ENCODE measurements at places on chromosomes 16 and 17.

DNA sequence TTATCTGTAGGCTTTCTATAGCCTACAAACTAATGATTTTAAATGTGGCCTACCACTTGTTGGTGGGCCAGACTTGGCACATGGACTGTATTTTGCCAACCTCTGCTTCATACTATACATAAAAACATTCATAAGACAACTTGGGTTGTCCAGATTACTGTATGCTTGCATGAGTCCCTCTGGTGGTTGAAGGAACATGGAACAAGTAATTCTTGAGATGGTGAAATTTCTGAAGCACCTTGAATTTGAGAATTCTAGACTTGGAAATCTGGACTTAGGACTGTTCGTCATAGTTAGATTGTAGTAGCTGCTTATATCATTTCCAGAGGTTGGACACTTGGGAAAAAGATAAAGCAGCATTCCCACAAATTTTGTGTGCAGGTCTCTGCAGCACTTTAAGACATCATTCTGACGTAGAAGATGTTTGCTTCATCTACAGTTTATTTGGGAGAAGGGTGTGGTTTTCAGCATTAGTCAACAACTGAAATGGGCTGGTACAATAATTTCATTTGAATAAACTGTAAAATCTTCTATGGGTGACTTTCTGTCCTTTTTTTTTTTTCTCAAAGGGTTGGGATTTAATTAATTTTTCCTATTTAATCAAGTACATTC is 31.2 kb downstream of the NFATC3 start:
- DNase-seq: no peak

GRCh38 chr16:1426734-1427471 is 4.0 kb upstream of the PERCC1 start:
- no peak for DNase-seq

- no peak for DNase-seq
These were observed 26.5 kb downstream of the GNPTG start for GRCh38 chr16:1378087-1378803.

GRCh38 chr17:58595194-58595792 is 80.9 kb upstream of the MTMR4 start:
- DNase-seq: no peak

DNA sequence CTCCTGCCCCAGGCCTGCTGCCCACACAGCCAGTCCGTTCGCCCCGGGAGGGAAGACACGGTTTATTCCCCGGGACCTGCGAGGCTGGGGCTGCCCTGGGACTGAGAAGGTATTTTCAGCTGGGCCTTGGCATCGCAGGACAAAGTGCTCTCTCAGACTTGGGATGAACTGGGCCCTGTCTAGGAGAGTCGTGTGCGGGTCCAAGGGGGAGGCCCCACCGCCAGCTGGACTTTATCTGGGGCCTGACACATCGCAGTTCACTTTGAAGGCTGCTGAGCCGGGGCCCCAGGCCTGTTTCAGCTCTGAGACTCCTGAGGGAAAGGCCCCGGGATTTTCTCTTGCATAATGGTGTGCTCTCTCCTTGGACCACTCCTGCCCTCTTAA is 6.8 kb downstream of the CRISPLD2 start:
- DNase-seq: no peak

- DNase-seq: no peak
These were observed 4.6 kb downstream of the PYCR1 start for GRCh38 chr17:81932333-81932983.

DNA sequence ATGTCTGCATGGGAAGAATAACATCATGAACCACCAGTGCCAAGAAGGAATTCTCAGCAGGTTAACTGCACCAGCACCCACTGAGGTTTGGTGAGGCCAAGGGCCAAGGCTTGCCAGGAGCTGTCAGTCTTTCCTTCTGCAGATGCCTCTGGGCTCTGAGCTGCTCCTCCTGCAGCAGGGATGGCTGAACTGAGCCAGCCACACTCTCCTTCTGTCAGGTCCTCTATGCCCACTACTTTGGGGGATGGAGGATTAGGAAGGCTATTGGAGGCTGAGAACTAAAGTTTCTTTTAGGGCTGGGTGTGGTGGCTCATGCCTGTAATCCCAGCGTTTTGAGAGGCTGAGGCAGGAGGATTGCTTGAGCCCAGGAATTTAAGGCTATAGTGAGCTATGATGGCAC is 71.6 kb downstream of the PLXDC1 start:
- no peak for DNase-seq

DNA sequence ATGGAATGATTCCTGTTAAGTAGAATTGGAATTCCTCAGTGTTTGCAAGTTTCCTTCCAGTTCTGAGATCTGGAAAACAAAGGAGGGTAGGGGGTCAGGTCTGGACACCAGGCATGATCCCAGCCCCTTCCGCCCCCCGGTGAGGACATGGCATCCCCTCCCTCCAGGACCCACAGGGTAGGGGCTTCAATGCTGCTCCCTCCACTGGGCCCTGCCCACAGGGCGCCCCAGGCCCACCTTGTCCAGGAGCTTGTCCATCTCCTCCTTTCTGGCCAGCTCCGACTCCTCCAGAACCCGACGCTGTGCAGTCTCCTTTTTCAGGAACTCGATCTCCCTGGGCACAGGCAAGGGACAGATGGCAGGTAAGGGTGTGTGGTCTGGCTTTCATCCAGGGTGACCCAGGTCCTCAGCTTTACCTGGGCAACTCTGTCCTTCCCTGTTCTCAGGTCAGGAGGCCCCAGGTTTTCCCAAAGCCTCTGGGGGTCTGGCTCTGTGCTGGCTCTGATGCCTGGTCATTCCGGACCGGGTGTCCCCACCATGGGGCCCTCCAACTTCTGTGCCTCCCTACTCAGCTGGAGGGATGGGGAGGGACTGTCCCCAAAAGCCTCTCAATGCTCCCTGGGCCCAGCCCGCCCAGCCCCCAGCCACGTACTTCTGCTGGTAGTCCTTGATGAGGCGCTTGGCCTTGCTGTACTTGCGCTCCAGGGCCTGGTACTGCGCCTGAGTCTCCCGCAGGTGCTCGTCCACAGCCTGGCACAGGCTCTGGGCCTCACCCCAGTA is 5.5 kb upstream of the SAMD14 start:
- no peak for DNase-seq

- no peak for DNase-seq
These were observed 743 bp downstream of the SHCBP1 start for GRCh38 chr16:46620266-46621005.

DNA sequence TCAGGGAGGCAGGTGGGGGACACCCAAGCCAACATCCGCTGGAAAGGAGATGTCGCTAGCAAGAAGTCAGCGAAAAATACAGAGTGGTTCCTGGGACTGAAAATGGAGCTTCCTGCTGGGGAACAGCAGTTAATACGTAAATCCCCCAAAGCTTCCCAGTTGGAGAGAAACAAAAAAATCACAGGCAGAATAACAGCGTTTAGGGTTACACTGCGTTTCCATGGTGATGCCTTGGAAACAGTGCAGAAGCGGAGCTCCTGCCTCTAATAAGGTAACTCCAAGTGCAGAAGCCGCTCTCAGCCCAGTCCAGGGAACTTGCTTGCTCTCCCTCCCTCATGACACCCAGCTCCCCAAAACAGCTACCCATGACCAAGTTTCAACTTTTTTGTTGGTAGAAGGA is 73.4 kb downstream of the PLD6 start:
- DNase-seq: no peak

DNA sequence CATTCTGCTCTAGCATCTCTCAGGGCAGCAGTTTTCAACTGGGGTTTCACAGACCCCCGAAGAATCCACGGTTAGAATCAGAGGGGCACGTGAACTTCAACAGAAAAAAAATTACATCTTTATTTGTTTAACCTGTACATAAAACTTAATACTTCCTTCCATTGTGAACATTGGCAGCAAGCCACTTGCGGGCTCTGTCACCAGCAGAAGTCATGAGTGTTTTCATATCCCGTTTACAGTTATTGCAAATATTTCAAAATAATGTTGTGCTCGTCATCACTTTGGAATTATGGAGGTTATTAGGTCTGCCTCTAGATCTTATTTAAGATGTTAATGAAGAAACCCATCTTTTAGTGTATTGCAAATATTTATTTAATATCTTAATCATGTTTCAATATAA is 109.8 kb downstream of the SDR42E1 start:
- no peak for DNase-seq

GRCh38 chr17:4515501-4515900 is 16.8 kb downstream of the SPNS2 start:
- no peak for DNase-seq

DNA sequence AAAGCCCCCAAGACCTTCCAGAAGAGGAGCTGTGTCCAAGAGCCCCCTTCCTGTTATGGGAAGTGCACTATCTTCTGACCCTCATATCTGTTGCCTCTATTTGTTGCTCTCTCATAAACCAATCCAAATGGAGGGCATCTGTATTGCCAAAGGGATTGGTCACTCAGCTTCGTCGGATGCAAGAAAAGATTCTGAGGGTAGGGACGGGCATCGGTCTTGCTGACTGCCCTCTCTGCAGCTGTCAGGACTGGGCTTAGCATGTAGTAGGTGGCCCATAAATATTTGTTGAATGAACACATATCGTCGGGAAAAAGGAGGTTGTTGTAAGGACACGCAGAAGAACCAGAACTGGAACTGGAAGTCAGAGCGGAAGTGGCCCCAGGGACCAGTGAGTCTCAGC is 44.1 kb downstream of the CCDC42 start:
- DNase-seq: no peak

GRCh38 chr16:88722784-88723506 is 16.6 kb downstream of the CTU2 start:
- no peak for DNase-seq

DNA sequence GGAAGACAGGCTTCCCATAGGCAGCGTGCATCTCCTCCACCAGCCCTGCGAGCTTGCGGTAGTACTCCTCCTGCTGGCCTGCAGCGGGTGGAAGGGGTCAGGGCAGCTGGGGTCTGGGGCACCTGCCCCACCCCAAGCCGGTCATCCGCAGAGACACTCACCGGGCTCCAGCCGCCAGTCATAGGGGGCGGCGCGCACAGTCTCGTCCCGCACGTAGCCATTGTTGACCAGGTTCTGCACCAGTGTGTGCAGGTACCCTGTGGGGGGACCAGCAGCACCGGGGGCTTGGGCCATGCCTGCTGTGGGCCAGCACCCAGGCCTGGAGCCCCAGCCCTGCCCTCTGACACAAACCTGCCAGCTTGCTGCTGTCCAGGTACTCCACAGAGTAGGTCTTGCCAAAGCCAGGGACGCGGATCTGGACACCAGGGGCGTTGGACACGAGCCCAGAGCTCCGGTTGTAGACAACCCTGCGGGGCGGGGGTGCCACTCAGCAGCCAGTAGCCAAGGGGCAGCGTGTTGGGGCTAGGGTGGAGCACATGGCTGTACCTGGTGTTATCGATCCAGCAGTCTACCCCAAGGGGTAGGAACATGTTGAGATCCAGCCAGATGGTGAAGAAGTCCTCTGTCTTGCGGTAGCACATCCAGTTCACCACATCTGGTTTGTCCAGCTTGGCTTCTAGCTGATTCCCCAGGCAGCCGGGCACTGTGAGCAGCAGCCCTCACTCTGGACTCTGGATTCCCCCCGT is 1.2 kb downstream of the LCAT start:
- no peak for DNase-seq

- DNase-seq: no peak
These were observed 20.0 kb downstream of the CLUAP1 start for GRCh38 chr16:3520841-3521240.

DNA sequence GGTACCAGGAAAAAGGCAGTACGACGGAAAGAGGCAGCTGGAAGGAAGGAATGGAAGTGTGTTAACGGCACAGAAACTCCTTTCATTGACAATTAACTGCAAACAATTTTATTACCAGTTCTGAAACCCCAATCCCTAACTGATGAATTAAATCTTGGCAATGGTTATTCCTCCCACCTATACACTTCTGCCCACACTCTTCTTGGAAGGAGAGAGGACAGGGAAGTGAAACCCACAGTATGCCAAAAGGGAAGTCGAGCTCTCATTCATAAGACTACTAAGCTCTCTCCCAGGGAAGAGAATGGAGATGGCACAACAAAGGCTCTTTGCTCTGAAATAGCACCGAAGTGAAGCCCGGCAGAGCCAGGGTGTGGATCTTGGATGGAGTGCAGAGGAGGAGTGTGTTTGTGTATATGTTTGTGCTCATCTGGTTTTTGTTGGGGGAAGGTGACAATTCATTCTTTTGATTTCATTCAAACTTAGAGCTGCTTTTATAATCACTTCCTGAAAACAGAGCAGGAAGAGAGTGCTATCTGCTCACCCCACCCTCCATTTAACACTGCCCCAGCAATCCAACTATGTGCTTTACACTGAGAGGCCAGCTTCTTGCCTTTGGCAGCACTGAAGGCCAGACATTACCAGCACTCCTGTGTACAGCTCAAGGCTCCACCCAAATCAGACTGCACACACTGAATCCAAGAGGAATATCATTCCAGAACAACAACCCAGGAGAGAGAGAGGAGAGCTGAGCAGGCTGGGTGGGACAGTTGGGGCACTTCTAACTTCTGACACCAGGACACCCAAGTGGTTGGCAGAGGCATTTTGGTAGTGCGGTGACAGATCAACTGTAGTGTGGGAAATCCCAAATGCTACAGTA is 68.7 kb downstream of the HIC1 start:
- no peak for DNase-seq

GRCh38 chr17:54980375-54980774 is 11.8 kb downstream of the STXBP4 start:
- no peak for DNase-seq

GRCh38 chr16:75024182-75024581 is 25.4 kb downstream of the ZNRF1 start:
- no peak for DNase-seq

- DNase-seq: no peak
These were observed 195.2 kb downstream of the RGS9 start for GRCh38 chr17:65332375-65332774.

- no peak for DNase-seq
These were observed 1.8 kb downstream of the CX3CL1 start for GRCh38 chr16:57374067-57374534.

DNA sequence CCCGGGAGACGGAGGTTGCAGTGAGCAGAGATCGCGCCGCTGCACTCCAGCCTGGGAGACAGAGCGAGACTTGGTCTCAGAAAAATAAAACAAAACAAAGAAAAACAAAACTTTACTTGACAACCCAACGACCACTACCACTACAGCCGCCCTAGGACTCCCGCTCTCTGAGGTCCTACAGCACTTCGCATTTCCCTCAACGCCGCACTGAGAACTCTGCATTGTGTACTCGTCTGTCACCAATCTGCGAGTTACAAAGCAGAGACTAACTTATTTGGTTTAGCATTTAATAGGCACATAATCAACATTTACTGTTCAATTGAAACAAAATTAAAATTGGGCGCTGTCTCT is 479 bp upstream of the ZNF207 start:
- no peak for DNase-seq

DNA sequence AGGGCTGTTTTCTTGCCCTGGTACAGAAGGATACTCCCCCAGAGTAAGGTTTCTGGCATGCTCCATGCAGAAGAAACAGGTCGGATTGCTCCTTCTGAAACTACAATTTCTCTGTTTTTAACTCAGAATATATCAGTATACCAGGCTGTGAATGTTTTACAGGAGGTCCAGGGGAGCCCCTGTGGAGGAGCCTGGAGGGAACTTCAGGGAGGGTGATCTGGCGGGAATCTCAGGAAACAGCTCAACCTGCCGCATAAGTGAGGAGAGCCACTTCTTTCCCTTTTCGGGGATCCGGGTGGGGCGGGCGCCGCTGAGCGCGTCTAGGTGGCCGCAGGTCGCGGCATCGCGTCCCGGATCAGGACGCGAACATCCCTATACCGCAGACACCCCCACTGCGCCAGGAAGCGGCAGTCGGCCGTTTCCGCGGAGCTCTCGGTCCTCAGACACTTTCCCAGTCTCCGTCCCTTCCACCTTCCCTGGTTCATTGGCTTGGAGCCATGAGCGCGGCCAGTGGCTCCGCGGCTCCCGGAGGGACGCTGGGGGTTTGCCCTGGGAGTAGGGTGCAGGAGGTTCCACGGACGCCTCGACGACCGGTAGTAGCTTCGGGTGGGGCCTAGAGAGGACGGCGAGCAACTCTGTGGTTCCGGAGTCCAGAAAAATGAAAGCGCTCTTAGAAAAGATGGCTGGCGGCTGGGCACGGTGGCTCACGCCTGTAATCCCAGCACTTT is 3.1 kb upstream of the ZNF764 start:
- no peak for DNase-seq

Data from activated CD4-positive, alpha-beta T cell treated with anti-CD3 and anti-CD28 coated beads for 1 hour (primary cell).